ENCODE measurements at places on chromosomes 5 and 9. TPM values are rescaled to one million over a fixed set of nuclear protein-coding genes. Genes with fewer than 3 reads are reported as not detected.

The ARL15 gene
- 48.8 TPM for total RNA-seq

The SLC6A19 gene
- total RNA-seq, result not detected

The SPATA6L gene
- total RNA-seq, result 1.8 TPM

The GDF9 gene
- total RNA-seq, result 0.14 TPM

The NELFB gene
- 52.3 TPM for total RNA-seq

The GOLGA2 gene
- total RNA-seq, result 73.5 TPM

The ARHGEF37 gene
- total RNA-seq, result 8.0 TPM

The DIRAS2 gene
- not detected for total RNA-seq

Data from thoracic aorta endothelial cell (primary cell).